NCI-H1930 (cell line): ENCODE measurements at places on chromosomes 5 and 9.
A peak's percentile ranks its signal among the peaks of the same experiment; 100 is the strongest.

- DNase-seq = no peak
Observed at GRCh38 chr5:140806834-140807775, at the start of gene PCDHA4. Gene PCDHA4, plus strand, starts transcription at chr5:140807068.

GRCh38 chr9:85007748-85008147 is 338.2 kb downstream of the NTRK2 start:
- no peak for DNase-seq

DNA sequence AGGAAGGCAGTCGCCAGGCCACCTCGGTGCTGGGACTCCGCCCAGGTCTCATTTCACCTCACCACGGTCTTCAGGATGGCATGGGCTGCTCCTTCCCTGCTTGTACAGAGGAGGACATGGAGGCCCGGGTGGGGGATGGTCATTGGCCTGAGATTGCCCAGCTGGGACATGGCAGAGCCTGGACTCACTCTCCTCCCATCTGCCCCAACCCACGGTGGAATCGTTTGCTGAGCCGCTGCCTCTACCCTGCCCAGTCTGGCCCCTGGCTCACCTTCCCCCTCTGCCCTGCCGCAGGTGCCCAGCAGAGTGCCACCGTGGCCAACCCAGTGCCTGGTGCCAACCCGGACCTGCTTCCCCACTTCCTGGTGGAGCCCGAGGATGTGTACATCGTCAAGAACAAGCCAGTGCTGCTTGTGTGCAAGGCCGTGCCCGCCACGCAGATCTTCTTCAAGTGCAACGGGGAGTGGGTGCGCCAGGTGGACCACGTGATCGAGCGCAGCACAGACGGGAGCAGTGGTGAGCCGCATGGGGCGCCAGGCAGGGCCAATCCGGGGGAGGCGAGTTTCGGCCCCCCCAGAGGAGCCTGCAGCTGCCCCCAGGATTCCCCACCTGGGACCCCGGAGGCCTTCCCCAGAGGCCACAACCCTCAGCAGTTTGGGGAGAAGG is 36.7 kb downstream of the HK3 start:
- no peak for DNase-seq

GRCh38 chr9:70428781-70429180 is 14.3 kb upstream of the KLF9 start:
- no peak for DNase-seq

GRCh38 chr5:96017951-96018350 is 56.3 kb upstream of the ELL2 start:
- DNase-seq = no peak

GRCh38 chr5:175383350-175383749 is 60.6 kb downstream of the DRD1 start:
- DNase-seq = no peak

DNA sequence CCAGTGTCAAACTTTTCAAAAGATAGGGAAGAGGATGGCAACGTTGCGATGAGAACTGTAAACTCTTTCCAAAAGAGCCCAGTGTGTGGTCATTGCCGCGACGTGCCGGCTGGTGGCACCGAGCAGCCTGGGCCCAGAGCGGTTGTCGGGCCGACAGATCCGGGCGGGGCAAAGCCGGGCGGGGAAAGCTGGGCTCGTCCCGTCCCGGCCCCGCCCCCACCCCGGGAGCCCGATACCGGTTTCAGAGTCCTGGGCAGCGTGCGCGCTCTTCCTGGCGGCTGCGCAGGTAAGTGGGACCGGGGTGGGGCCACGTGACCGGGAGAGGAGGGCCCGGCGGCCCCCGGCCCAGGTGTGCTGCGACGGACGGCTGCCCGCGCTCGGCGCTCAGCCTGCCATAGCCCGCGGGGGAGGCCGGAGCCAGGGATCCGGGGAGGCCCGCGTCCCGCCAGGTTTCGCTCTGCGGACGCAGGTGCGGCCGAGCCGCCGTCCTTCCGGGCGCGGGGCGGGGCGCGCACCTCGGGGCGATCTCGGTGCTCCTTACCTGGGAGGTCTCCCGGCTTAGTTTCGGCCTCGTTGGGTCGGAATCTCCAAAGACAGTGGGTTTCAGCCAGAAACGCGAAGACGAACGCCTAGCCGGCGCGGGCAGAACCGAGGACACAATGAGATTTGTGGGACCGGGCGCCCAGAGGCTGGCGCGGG is at the start of gene MARVELD2:
Gene MARVELD2 (plus strand): TSS at position 232 of the 699 bp plus-strand sequence. CDS start 4,270 bp downstream, outside the sequence.
- peak; percentile 67 for DNase-seq
